ENCODE measurements at places on chromosomes 3 and 15.

DNA sequence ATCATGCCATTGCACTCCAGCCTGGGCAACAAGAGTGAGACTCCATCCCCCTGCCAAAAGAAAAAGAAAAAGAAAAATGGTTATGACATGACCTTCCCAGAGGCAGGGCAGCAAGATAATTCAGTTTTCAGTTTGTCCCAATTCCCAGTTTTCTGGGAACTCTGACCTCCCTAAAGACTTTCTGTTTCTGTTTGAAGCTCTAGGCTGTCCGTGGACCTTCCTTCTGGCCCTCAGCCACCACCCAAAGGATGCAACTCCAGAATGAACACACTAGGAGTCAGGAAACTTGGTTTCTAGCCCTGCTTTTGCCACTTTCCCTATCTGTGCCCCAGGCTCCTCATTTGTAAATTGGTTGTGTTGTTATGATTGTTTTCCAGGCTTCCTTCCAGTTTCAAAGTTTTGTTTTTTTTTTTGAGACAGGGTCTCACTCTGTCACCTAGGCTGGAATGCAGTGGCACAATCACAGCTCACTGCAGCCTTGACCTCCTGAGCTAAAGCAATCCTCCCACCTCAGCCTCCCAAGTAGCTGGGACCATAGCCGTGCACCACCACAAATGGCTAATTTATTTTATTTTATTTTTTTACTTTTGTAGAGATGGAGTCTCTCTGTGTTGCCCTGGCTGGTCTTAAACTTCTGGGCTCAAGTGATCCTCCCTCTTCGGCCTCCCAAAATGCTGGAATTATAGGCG lies 68.6 kb downstream of the CDC25A start:
- no peak for DNase-seq

DNA sequence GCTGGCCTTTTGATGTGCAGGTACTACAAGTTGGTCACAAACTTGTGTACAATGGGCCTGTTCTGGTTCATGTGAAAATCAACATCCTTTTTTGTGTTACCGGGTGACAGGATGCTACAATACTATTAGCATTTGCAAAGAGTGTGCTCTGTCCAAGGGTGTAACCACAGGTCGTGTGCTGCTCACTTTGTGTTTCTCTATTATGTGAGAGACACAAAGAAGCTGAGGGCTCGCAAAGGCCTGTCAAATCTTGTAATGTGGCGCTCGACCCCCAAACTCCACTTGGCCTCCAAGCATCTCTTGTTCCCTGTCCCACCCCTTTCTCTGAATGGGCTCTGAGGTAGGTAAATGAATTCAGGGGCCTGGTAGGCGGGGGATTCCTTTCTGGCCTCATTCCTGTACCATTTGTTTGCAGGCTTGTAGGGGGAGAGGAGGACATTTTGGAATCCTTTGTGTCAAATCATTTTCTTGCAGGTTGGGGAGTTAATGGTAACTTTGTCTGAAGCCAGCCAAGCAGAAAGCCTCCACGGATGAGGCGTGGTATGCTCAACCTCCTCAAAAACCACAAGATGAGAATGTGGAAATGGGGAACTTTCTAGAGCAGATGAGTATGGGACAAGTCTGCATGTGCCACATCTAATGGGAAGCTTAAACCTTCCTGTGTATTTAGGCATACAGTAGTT lies 109.1 kb downstream of the OPA1 start:
- DNase-seq: no peak

GRCh38 chr3:132561003-132561402 lies 36.1 kb upstream of the ACKR4 start:
- no peak for DNase-seq

DNA sequence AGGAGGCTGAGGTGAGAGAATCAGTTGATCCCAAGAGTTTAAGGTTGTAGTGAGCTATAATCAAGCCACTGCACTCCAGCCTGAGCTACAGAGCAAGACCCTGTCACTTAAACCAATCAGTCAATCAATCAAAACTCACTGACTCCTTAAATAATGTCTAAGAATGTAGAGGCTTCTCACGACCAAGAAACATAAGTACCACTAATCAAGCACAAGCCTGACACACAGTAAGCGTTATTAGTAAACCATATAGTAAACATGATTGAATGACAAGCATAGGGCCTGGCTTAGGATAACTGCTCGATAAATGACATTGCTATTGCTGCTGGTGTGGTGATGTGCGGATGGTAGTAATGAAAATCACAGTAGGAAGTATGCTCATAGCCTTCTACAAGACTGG lies 29.4 kb downstream of the C3orf85 start:
- DNase-seq: no peak

DNA sequence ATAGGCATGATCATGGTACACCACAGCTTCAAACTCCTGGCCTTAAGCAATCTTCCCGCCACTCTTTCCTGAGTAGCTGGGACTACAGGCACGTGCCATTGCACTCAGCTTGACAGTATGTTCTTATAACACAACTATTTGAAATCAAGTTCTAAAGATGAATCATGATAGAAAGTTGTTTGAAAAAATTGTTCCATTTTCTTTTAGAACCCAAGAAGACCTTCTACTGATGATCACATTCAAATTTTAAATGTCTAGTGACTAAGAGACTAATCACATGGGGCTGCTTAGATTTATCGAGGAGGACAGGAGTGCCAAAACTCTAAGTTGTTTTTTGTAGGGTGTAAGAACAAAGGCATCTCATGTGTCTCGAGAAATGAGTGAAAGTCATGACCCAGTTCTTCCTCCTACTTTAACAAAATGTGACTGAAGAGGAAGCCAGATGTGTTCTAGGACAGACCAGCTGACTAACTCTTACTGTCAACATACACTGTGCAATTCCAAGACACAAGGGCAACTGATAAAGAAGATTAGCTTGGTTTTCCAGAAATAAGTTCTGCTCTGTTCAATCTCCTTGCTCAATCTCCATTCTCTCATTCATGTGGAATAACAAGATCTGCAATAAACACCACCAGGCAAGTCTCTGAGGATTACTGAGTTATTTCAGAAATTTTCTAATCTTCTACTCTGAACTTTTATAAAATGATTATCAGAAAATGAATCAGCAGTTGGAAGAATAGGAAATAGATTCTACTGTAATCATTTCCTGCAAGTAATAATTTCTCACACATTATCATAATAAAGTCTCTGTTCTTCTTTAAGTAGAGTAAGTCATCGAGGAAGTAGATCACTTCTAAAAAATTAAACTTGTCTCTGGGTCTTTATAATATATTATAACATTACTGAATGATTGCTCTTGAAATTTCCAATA lies 122.6 kb upstream of the CCNL1 start:
- DNase-seq: no peak

DNA sequence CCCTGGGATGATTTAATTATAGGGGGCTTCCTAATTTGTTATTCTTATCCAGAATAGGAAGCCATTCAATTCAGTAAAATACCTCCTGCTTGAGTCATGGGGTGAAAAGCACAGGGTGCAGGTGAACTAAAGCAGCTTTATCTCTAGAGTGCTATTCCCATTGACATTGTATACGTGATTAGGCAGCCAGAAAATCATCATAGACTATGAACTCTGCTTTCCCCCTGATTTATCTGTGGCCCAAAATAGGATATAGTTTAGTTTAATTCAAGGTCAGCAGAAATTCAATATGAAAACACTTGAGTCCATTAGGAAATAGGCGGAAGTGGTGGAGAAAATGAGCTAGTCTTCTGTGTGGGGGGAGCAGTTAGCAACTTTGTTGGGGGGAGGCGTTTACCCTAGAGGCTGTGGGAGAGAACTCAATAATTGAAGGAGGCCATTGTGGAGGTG lies 18.2 kb upstream of the PRKCI start:
- DNase-seq: no peak

- no peak for DNase-seq
Measured at GRCh38 chr3:108202080-108202479, 20.1 kb downstream of the IFT57 start.

GRCh38 chr3:76415384-76415783 lies 624.5 kb upstream of the ROBO2 start:
- no peak for DNase-seq

DNA sequence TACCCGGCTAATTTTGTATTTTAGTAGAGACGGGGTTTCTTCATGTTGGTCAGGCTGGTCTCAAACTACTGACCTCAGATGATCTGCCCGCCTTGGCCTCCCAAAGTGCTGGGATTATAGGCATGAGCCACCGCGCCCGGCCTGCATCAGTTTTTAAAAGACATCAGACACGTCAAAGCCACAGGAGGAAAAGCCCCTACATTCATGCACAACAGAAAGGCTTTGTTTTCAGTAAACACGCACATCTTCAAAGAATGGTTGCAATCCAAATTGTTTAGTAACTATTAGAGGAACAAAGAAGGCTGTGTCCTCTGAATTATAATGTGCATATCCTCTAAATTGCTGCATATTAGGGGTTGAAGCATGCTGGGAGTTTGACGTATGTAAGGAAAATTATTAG lies 53.3 kb downstream of the BTD start:
- no peak for DNase-seq

- peak; percentile 23 for DNase-seq
Measured at GRCh38 chr3:142445816-142446254, 2.0 kb downstream of the XRN1 start.

- DNase-seq: no peak
Measured at GRCh38 chr3:9111417-9111816, 138.0 kb downstream of the SRGAP3 start.

DNA sequence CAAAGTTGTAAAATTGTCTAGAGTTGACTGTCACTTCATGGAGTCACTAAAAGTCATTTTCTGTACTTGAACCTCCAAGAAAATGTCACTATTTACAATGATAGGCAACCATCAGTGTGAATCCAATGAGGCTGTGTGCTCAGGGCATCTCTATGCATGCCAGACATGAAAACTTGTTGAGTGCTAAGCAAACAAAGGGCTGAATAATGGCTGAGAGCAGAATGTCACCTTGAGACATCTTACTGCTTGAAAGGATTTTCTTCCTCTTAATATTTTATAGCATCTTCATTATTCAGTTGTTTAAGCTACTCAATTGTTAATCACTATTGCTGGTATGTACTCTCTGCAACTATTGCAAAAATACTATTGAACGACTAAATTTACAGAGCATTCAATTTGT lies 184.7 kb downstream of the PLCH1 start:
- no peak for DNase-seq

DNA sequence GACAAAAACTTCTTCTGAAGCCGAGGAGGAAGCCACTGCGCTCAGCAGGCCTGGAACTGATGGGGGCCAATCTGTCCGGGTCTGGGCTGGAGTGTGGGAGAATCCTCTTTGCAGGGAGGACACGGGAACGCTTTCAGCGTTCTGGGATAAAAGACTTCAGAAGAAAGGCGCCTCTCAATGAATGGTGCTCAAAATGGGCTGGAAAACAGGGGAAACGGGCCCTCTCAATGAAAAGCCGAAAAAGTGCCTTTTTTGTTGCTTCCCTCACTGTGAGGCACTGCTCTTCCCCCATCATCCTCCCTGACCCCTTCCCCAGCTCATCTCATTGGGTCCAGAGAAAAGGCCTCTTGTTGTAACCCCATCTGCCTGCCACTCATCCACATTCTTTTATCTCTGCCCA lies 119.5 kb upstream of the LRIG1 start:
- DNase-seq: no peak

GRCh38 chr3:118478706-118479276 lies 555.9 kb downstream of the IGSF11 start:
- DNase-seq: no peak

DNA sequence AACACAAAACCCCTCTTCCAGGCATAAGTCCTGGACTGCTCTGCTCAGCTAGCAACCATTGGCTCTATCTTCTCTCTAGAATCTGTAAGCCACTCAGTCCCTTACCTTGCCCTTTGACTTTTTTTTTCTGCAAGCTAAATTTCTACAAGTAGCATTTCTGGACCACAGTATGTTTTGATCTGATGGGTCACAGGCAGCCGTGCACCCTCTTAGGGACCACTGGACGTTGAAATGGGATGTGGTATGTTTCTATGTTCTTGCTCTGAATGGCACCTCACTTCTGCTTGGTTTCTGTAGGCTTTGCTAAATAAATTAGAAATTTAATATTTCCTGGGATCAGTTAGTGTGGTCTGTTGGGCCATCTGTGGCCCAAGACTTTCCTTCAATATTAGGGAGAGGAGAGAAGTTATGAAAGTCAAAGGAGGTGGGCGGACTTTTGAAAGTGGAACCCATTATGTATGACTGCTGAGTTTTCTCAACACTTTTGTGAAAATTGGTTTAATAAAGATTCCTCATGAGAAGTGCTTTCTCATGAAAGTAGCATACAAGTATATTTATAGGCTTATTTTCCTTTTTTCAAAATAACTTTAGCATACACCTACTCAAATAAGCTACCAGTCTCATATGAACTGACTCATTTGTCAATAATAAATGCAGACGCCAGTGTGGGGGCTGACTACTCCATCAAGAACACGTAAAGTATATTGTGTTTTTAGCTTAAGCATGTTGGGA lies 18.4 kb upstream of the TIPARP start:
- DNase-seq: no peak

GRCh38 chr15:51737522-51738305 lies at the start of gene LYSMD2:
LYSMD2 (minus strand) TSS chr15:51737655; CDS start chr15:51737622, 33 bp downstream.
- peak; percentile 84 for DNase-seq

DNA sequence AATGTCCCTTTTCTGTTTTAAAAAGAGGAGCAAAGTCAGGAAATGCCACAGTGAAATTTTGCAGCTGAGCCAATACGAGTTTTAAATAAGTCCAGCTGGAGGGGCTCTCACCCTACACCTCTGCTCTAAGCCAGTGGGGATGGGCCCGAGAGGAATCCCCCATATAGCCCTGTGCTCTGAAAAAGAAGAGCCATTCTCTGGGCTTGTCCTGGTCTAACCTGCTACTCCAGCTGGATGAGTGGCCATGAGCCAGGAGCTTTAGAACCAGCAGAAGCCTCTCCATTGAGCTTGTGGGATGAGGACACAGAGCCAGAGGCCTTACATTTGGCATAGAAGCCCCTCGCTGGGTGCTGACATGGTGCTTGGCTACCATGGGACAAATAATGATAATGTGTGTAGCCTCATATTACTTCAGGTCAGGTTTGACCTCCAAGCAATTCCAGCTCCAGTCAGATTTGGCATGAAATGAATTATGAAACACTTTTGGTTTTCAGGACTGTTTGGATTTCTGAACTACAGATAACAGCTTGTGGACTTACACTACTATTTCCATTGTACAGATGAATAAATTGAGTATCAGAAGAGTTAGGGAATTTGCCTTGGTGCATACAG lies 172.4 kb downstream of the CHST2 start:
- no peak for DNase-seq

DNA sequence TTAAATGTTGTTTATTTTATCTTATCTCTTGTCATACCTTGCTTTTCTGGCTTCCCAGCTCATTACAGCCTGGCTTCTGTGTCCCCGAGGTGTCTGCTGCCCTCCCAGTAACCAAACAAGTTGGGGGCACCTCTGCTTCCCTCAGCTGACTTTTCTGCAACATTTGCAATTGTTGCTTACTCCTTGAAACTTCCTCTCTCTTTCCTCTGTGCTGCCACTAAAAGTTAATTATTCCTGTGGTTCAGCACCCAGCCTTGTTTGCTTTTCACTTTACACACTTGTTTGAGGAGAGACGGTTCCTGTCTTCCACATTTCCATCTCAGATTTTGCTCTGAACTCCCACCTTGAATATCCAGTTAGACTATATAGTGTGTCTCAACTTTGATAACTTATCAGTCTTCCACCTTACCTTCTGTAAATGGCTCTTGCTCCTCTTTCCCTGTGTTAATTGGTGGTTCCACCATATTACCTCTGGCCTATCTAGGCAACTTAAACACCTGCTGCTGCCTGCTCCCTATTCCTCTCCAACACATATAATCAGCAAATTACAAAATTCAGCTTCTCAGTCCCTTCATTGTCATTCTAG lies 21.6 kb downstream of the MCTP2 start:
- no peak for DNase-seq
